ENCODE measurements at places on chromosomes 1 and 21.

GRCh38 chr1:207984831-207985572 is 74.1 kb upstream of the CD34 start:
- DNase-seq, result no peak

- DNase-seq, result peak; percentile 82
Observed at GRCh38 chr1:7491109-7491817, 279.8 kb upstream of the VAMP3 start.

DNA sequence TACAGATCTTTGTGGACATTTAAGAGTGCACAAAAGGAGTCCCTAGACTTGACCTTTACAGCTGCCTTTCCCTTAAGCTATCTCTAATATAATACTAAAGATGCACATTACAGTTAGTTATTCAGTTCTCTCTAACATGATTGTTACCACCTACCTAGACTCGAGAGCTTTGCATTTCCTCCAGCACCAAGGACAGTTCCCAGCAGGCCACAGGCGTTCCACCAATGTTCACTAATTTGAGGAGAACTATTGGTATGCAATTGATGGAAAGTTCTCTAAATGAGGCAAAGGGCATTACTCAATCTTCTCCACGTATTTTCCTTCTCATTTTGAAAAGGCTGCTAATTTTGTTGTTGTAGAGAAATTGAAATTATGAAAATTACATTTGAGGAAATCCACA is 5.4 kb upstream of the NTNG1 start:
- peak; percentile 38 for DNase-seq

- DNase-seq, result no peak
Observed at GRCh38 chr1:63779338-63780211, 5.8 kb downstream of the ROR1 start.

GRCh38 chr1:205701891-205702290 is 21.6 kb upstream of the SLC45A3 start:
- no peak for DNase-seq

GRCh38 chr1:184031409-184032107 is 6.0 kb downstream of the COLGALT2 start:
- no peak for DNase-seq

DNA sequence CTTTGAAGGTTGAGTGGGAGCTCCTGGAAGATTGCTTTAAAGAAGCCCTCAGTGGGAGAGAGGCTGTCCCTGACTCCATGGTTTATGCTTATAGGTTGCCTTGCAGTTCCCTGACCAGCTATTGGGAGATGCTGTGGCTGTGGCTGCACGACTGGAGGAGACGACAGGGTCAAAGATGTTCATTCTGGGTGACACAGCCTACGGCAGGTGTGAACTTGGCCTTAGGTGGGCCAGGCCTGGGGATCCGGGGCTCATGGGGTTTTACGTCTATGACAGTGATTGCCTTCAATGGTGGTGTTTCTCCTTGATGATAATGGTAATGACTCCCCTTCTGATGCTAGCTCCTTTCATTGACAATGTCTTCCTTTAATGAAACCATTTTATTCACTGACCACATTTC is 692 bp downstream of the DPH2 start:
- DNase-seq, result no peak

DNA sequence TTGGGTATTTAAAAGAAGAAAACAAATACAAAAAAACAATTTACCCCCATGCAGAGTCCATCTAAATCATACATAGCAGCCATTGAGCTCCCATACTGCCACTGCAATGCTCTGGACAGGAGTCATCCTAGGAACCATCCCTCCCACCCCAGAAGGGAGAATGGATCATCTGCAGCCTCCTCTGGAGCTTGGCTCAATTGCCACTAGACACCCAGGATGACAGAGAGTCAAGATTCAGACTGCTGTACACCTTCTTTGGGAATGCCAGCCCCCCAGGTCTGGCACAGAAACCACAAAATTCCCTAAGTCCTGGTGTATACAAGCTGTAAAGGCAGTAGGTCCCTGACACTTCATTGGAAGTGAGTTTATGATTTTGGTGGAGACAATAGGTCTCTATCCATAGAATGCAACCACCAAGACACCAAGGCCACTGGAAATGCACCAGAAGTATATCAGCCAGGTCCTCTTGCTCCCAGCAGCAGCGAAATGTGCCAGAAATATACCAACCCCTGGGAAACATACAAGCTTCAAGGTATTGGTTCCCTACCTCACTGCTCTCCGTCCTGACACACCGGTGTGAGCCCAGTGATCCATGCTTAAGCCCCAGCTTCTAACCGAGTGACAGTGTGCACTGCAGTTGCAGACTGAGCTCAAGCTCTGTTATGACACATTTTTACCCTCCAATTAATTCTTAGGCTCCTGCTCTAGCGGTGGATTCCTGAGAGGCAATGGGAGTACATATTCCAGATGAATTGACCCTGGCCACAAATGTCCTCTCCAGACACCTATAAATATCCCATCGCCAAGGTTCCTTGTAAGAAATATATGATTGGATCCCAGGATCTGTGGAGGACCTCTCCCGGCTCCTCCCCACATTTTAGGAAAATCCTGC is 4.4 kb downstream of the TAL1 start:
- no peak for DNase-seq

All from AG20443 (cell line).